ENCODE measurements at places on chromosomes 3 and 15.

DNA sequence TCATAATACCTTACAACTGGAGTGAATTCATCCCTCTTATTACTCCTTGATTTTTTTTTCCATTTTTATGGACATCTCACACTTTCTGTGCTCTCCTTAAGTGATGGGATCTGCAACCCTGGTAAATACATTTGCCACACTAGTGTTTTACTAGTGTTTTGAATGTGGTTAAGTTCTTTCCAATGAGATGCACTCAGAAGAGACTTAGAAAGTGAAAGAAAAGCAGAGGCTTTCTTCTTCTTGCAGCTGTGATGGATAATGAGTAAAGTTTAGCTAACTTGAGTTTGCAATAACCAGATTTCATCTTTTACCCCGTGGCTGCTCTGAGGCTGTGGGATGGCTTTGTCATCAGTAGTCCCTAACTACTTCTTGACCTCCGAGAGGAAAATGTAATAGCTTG lies 1248.4 kb downstream of the NSUN3 start:
- no peak for DNase-seq

GRCh38 chr15:84747416-84748273 lies 747 bp upstream of the ZNF592 start:
- DNase-seq = peak; percentile 66

DNA sequence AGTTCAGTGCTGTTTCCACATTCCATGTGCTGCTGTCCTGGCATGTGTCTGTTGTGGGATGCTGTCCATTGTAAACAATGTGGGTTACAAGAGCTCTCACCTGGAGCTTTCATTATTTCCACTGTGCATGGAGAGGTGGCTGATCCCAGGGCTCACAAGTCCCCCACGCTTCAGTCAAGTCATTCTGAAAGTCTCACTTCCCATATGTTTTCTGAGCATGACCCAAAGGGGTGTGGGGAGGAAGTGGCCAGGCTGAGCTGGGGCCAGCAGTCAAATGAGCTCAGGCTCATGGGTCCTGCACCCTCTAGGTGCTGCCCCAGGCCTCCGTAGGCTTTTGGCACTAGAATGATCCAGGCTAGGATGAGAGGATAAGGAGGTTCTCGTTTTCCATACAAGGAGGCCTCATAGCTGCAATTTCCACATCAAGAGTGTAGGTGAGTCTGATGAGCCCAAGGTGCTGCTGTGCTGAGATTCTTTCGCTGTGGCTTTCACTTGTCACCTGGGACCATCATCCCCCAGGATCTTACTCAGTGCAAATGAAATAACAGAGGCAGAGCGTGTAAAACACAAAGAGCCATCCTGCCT lies 22.0 kb downstream of the STARD5 start:
- no peak for DNase-seq

- DNase-seq = no peak
Observed at GRCh38 chr3:47007482-47008233, 28.2 kb downstream of the NBEAL2 start.

DNA sequence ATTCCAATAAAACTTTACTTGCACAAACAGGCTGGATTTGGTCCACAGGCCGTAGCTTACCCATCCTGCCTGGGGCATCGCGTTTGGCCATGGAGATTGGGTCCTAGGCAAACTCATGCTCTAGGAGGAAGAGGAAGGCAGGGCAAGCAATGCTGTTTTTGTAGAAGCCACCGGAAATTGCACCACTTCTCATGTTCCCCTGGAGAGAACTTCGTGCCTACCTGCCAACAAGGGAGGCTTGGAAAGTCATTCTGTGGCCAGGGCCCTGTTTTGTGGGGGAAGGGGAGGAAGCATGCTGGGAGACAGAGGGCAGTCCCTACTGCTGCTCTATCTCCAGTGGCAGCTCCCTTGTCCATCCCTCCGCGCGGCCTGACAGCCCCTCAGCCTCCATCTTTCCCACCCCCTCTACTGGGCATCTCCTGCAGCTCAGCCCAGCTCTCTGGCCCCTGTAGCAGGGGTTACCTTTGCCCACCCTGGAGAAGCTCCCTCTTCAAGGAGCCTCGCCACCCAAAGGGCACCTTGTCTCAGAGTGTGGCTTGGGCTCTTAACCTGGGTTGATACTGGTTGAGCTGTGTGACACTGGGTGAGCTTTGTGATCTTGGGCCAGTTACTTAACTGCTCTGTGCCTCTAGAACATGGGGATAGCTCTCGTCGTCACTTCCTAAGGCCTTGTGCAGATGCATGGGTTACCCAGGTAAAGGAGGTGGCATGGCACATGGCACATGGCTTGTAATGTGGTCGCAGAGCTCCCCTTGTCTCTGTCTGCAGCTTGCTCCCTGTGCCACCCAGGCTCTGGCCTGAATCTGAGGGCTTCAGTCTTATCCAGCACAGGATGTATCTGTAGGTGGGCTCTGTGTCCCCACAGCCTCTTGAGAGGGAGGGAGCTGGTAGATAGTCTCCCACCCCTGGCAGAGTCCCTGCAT lies 6.1 kb downstream of the ABTB1 start:
- DNase-seq = peak; percentile 7

DNA sequence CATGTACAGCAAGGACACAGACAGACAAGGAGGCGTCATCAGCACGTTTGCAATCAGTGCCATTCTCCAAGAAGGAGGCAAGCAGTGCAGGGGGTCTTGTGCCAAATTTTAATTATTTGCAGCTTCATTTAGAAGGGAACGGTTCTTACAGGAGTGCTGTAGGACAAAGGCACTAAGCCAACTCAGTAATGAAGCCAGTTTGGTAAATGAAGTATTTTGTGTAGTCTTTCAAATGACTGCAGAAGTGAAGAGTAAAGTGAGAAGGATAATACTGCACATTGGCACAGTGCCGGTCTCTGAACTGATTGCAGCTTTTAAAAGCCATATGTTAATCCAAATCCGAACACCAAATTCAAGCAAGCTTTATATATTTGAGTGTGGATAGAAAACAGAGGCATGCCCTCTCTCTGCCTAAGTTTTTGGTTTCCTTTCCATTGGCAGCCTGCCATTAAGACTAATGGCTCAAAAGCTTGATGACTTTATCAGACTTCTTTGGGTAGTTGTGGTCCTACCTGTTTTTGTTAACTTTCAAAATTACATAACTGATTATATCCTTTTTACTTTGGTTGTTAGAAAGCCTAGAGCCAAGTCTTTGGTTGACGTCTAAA lies 101.3 kb downstream of the SENP2 start:
- no peak for DNase-seq

DNA sequence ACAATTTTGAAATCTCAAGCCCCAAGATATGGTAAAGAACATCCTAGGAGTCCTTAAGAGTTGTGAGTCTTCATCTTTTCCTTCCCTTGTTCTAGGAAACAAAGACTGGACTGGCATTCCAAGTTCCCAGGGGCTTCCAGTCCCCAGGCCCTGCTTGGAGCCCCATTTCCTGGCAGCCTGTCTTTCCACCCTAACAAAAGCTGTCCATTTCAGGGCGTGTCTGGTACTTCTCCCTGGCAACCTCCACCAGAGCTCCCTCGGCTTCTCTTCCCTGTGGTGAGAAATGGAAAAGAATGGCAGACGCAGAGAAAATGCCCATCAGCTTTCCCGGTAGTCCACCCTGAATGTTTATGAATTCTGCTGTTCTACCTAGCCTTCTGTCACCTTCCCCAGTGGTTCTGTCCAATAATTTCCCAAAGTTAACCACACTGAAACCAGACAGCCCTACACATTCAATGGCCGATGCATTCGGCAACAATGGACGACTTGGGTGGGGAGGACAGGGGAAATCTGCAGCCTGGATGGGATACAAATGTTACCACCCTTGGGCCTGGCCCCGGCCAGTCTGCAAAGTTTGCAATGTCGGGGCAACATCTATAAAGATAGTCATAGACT lies 6.8 kb downstream of the RAB6B start:
- DNase-seq = no peak

DNA sequence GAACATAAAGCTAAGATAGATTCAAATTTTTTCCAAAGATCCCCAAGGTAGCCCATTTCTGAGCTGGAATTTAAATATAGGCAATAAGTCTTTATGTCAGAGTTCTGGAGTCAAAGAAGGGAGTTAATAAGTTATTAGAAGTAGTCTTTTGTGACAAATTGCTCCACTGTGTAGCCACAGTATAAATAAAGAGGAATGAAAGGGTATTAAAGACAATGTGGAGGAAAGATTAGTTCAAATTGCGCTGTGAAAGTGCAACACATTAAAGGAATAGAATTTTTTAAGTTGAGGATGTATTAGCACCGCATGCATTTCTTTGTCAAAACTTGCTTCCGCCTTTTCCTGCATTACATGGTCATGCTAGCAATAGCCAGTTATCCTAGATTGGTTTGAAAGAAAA lies 666.6 kb upstream of the CCDC54 start:
- DNase-seq = no peak

DNA sequence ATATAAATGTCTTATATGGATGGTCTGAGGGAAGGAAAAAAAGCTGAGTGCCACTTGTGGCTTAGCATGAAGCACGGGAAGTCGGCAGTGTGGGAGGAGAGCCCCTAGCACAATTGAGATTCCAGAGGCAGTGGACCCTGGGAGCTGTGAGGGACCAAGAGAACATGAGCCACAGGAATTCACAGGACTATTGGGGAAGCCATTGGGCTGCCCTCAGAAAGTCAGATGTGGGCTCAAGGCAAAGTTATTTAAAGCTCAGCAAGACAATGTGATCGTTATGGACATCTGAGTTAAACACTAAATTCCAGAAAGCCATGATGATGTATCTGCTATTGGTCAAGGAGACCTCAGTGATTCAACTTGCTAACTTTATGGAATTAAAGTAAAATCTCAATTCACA lies 380.8 kb upstream of the IL12A start:
- DNase-seq = no peak

DNA sequence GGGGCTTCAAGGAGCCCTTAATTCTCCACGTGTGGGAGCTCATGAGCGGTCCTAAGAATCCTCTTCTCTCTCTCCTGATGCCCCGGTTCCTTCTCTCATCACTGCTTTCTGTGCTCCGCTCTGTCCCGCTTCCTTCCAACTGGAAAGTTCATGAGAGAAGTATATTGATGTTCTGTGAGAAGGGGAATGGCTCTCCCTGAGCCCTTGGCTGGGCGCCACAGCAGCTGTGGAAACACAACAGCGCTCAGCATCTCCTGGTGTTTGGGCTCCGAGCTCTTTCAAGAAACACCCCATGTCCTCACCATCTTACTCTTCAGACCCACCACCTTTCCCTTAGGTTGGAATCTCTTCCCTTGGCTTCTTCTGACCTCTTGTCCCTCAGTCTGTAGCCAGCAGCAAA lies 161.7 kb downstream of the VGLL4 start:
- DNase-seq = no peak

- no peak for DNase-seq
Observed at GRCh38 chr15:64754663-64755426, 20.5 kb downstream of the RBPMS2 start.

DNA sequence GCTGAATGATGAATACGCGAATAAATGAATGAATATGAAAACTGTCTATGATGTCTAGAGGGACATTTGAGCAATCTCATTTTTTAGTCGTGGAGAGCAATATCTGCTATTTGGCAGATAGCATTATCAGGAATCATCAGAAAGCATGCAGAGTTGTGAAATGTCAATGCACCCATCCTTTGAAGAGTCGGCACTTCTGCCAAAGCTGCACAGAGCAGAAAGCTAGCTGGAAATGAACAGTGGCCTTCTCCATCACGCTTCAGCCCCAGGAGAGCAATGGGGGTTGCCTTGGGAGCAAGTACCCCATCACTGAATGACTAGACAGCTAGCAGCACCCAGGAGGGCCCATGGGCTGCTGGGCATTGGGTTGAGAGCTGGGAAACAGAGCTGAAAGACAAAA lies 69.1 kb upstream of the PROK2 start:
- DNase-seq = no peak

GRCh38 chr15:92899601-92899947 lies 550 bp upstream of the CHD2 start:
- no peak for DNase-seq

GRCh38 chr3:85977615-85978338 lies 1013.2 kb downstream of the VGLL3 start:
- DNase-seq = no peak

- DNase-seq = no peak
Observed at GRCh38 chr3:49327485-49327884, 12.4 kb downstream of the USP4 start.

DNA sequence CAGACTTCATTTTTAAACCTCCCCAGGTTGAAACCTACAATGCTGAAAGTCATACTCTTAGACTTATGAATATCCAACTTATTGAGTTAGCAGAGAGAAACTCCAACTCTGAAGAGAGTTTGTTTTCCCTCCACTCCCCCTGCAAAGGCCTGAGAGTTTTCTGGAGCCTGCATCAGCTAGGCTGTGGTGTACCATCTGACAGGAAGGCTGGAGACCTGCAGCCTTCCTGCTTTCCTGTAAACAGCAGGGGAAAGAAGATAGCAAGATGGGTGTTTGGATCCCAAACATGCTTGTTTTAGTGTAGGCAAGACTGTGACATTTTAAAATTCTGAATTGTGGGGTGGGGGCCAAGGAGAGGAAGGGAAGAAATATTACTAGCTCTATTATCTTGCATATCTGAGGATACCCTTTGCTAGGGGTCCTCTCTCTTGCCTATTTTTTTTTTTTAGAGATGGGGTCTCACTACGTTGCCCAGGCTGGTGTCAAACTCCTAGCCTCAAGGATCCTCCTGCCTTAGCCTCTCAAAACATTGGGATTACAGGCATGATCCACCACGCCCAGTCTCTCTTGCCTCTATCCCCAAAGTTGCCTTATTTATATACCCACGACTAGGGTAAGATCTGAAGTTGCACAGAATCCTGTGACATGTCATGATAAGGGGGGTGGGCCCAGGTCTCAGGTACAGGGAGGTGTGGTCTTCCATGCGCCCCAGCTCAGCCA lies 51.0 kb upstream of the USP3 start:
- no peak for DNase-seq

DNA sequence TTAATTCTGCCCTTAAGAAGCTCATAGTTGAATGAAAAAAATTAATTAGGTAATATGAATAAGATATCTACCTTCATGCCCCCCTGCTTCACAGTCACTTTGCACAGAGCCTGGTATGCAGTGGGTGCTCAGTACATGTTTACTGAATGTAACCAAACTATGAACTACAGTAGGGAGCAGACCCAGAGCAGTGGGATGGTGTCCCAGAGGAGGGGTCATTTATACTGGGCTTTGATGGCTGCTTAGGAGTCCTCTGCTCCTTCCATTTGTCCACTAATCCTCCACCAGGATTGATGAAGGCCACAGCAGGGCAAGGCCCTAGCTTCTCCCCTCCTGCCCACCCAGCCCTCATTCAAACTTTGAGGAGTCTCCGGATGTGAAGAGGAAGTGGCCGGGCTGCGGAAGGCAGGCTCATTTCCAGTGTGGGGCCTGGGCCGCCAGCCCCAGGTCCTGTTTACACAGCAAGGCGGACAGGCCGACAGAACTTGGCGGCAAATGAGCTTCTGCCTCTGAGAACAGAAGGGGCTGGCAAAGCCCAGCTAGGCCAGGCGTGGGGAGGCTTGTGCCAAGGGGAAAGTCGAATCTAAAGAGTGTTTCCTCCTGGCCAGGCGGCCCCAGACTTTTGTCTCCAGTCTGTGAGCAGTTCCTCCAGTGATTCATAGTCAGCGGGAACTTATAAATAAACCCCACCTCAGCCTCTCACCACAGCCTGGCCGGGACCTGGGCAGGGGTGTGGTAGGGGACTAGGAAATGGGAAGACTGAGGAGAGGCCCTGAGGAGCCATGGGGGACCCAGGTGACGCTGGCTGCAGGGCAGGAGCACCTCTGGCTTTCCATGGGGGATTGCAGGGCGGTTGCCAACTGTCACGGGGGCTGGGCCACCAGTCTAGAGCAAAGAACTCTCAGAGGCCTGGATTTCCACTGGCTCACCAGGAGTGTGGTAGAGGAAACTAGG lies 51.6 kb upstream of the LCTL start:
- no peak for DNase-seq

All from activated CD4-positive, alpha-beta T cell treated with anti-CD3 and anti-CD28 coated beads for 1 hour (primary cell).